Hypothalamus (tissue), 51 donors: ENCODE measurements at places on chromosomes 7 and 10.

GRCh38 chr10:114427124-114427852 lies 23.0 kb upstream of the AFAP1L2 start:
- DNase-seq = no peak

DNA sequence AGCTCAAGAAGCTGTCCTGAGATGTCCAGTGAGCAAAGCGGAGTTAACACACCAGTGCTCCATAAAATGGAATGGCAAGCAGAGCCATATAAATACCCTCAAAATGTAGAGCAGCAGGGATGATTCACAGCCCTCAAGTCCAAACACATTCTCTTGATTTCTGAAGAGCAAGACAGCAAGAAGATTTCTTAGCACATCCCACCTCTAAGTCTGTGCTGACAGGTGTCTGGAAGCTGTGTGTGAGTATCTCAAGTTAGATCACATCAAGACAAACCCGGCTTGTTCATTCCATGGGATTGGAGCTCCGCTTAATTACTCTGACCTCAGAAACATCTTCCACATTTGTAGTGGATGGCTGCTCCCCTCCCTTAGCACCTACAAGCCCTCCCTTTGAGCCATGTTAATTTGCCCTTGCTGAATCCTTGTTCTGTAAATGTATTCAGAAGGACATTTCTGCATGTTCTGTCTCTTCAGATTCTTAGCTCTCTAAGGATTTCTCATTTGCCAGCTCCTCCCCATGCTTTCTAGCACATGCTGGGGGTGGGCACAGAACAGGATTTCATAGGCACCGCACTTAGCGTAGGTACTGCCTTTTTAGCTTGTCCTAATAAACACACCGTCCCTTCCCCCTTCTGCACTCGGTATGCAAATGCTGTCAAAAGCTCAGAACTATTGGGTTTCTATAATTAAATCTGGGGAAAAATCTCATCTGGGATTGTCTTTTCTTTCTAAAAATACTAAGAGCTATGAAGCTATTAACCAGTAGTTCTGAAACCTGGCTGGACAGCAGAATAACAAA lies 112.7 kb downstream of the CPXM2 start:
- no peak for DNase-seq

GRCh38 chr10:98538472-98538871 lies 91.7 kb upstream of the HPS1 start:
- DNase-seq = no peak

DNA sequence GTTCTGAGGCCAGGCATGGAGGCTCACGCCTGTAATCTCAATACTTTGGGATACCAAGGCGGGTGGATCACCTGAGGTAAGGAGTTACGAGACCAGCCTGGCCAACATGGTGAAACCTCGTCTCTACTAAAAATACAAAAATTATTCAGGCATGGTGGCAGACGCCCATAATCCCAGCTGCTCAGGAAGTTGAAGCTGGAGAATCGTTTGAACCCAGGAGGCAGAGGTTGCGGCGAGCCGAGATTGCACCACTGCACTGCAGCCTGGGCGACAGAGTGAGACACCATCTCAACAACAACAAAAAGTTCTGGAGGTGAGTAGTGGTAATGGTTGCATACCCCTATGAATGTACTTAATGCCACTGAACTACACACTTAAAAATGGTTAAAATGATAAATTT lies 60.3 kb upstream of the SP4 start:
- DNase-seq = no peak

DNA sequence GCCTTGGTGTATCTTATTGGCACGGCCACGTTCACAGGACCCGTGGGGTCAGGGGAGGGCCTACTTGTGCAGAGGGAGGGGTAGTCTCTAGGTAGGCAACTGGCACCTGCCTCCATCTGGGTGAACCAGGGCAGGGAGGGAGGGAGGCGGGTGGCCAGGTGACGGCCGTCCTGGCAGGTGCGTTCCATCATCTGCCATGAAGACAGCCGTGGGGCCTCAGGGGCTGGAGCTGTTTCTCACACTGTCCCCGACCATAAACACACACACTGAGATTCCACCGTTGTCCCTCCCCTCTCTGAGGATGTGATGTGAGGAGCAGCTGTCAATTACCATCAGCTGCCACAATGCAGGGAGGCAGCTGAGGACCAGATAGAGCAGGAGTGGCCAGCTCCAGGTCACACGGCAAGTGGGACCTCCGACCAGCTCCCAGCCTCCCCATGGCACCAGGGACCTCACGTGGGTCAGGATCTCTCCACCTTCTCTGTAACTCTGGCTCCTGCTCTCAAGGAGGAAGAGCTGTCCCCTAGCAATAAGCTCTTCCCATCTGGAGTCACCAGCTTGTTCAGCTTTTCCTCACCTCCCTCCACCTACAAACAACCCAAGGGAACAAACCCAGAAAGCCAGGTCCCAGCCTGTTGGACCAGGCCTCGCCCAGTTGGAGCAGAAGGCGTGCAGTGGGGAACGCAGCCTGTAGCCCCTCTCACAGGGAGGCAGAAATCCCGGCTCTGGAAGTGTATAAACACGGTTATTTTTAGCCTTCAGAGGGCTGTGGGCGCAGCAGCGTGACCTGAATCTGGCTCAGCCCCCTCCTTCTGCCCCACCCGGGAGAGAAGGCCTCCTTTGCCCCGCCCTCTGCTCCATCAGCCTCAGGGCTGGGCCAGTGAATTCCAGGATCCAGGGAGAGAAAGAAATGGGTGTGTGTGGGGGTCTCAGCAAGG lies 33.1 kb downstream of the ZMIZ1 start:
- DNase-seq = no peak

DNA sequence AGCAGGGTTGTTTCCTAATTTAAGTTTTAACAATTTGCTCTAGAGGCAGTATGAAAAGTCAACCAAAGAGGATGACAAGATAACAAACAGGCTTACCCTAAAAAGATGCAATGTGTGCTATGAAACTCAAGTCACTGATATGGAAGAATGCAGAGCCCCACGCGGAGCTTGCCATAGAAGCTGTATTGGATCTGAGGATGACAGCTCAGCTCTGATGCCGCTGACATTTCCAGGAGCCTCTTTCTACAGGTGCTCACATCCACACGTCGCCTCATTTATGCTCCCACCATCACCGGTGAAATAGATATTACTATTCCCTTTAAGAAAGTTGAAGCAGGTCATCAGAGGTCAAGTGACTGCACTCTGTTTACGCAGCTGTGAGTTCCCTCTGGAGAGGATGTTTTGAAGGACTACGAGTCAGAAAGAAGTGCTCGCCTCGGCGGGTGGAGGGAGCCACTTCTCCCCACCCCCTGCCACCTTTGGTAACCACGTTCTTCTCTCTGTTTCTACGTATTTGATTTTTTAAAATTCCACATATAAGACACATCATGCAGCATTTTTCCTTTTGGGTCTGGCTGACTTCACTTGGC lies 275.4 kb downstream of the GLRX3 start:
- DNase-seq = no peak

DNA sequence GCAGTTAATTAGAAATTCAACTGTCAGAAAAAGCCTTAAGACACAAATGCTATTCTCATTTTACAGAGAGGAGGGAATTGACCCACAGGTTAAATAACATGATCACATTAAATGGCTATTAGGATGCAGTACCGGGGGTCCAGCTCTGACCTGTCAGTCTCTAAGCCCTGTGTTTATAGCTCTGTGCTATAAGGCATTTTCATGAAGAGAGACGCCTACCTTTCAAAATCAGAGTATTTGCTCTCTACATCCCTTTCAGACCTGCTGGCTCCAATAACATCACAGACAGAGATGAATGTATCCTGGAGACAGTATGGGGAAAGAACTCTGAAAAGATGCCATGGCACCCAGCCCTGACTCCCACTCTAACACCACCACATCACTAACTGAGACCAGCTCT lies 189.9 kb upstream of the PRSS58 start:
- no peak for DNase-seq

DNA sequence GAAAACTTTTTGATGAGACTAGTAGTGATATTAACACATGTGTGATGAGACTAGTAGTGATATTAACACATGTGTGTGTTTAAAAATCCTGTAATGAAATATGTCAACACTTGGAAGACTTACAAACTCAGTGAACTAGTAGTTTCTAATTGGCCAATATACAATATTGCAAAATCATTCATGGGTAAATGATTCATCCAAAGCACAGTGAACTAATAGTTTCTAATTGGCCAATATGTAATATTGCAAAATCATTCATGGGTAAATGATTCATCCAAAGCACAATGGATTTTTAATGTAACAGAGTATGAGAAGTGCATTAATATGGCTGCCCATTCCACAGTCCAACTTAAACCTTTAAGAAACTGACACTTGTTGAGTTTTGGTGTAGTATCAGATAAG lies 77.8 kb downstream of the ATAD1 start:
- no peak for DNase-seq

GRCh38 chr10:112981553-112981952 lies 31.5 kb downstream of the TCF7L2 start:
- DNase-seq = no peak
